ENCODE measurements at places on chromosomes 13 and 19.

DNA sequence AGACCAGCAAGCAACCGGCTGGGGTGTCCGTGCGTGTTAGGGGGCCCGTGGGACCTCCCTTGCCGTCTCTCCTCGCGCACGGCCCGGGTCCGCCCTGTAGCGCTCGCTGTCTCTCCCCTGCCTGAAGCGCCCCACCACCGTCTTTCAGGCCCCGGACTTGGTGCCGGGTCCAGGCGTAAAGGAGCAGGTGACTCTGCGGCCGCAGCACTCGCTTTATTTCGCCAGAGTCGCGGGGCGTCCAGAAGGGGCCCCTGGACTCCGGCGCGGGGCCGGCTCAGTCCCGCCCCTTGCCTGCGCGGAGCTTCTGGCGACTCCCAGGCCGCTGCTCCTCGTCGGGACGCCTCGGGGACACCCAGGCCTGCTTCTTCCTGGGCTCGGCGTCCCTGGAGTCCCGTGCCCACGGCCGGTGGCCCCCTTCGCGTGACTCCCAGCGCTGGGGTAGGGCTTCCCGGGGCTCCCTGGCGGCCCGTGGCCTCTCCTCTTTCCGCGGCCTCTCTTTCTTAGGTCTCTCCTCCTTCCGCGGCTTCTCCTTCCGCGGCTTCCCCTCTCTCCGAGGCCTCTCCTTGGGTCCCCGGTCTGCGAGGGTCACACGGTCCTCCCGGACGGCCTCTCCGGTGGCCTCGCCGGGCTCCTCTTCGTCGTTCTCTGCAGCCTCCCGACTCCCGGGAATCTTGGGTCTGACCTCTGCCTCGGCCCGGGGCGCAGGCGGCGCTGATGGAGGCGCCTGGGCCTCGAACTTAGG is 3.1 kb downstream of the AMH start:
- DNase-seq: no peak

DNA sequence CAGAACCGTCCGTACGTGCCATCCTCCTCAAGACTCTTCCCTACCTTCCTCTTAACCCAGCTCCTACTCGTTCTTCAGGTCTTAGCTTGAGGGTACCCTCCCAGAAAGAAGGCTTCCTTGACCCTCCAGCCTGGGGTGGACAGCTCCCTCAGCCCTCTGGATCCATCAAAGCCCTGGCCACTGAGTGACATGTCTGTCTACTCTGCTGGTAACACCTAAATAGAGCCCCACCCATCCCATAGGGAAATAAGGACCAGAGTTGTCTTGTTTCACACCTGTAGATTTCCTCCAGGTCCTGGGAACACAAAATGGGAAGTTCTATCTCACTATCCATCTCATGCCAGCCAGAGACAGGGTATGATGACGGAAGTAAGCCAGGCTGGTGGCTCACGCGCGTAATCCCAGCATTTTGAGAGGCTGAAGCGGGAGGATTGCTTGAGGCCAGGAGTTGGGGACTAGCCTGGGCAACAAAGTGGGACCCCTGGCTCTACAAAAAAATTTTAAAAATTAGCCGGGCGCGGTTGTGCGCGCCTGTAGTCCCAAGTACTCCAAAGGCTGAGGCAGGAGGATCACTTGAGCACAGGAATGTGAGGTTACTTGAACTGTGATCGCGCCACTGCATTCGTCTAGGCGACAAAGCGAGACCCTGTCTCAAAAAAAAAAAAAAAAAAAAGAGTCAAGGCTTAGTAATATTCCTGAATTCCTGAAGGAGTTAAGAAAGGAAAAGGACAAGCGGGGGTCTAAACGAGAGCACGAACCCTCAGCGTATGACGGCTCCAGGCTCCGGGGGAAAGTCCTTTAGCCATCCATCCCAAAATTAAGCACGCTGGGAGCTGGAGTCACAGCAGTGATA is 566 bp upstream of the CCDC97 start:
- no peak for DNase-seq

DNA sequence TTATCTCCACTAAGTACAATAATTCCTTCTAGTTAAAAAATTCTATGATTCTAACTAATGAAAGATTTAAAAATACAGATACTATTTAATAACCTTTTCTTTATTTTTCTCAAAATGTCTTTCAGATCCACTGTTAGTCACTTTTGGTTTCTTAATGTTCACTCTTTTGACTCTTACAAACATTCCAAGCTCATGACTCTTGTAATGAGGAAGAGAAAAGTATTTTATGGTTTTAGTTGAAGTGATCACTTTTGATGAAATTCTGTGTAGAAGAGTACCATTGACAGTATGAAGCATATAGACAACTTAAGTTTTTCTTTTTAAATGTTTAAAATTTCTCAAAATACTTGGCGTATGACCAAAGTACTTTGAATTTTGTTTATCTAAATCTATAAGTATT is 27.8 kb downstream of the COG3 start:
- DNase-seq: no peak

DNA sequence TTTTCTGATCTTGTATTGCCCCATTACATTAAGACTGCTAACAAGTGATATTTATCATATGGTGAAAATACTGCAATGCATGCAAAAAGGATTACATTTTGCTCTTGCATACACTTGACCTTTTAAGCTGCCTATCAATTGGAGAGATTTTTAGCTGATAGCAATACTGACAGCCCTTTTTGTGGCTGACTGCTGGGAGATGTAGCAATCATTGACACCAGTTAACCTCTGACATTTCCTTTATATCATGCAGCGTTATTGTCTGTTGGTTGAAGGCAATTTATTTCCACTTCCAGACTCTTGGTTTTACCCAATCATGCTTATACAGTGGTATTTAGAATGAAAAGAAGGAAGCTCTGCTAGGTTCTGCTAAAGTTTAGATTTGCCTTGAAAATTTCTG is 364.0 kb downstream of the LMO7 start:
- no peak for DNase-seq

GRCh38 chr13:100530671-100531213 is 57.8 kb downstream of the GGACT start:
- no peak for DNase-seq

Measured in activated CD4-positive, alpha-beta T cell treated with anti-CD3 and anti-CD28 coated beads for 4 hours (primary cell).